ENCODE measurements at places on chromosomes 7 and 10.
A peak's percentile ranks its signal among the peaks of the same experiment; 100 is the strongest.

DNA sequence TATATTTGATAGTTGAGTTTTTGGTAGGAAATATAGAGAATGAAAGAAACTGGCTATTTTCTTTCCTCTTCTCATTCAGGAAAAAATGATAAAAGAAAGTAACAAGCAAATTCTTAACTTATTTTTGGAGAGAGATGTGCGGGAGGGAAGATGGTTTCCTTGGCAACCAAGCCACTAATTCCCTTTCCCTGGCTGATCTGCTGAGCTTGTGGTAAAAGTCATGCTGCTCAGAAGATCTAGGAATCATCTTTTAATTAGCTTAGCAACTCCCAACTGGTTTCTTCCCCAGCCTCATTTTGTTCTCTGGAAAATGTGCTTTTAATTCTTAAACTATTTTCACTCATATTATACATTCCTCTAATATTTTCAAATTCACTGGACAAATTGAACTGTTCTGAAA is 11.8 kb downstream of the UROS start:
- H3K27me3 ChIP-seq, result no peaks in the 10 kb centered on the region
- no peak for DNase-seq
- no peak overlapping the region for H3K4me3 ChIP-seq
- H3K27ac ChIP-seq, result no peak overlapping the region

DNA sequence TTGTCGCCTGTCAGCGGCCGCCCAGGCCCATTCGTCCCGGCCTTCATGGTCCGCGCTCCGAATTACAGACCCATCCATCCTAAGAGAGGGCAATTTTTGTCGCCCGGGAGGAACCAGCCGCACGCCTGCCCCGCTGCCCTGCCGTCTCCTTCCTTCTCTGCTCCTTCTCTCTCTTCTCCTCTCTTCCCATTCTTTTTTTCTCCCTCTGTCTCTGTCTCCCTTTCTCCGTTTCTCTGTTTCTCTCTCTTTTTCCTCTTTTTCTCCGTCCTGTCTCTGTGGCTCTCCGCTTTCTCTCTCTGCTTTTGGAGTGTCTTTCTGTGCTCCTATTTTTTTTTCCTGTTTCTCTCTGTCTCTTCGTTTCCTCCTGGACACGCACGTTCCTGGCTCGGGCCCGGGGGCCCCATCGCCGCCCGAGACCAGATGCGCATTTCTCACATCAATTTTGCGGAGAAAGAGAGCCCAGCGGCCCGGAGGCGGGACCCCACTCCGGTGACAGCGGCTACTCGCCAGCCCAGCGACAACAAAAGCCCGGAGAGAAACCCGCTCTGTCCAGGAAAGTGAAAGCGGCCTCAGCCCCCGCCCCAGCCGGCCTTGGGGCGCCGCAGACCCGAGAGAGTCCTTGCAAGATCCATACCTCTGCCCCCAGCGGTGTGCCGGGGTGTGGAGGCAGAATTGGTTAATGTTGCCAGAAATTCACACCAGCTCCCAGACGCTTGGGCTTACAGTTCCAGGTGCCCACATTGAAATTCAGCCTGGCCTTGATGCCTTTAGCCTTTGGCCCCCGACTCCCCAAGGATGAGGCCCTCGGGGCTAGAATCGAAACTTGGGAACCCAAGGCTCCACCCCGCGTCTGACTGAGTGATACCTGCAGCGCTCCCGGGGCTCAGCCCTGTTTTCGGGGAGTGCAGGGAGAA is 4.1 kb downstream of the LBX1 start:
- H3K4me3 ChIP-seq, result no peak overlapping the region
- H3K36me3 ChIP-seq, result no peaks in the 10 kb centered on the region
- H3K27me3 ChIP-seq, result peaks cover 62% of the 10 kb centered on the region
- peak; percentile 30 for DNase-seq

DNA sequence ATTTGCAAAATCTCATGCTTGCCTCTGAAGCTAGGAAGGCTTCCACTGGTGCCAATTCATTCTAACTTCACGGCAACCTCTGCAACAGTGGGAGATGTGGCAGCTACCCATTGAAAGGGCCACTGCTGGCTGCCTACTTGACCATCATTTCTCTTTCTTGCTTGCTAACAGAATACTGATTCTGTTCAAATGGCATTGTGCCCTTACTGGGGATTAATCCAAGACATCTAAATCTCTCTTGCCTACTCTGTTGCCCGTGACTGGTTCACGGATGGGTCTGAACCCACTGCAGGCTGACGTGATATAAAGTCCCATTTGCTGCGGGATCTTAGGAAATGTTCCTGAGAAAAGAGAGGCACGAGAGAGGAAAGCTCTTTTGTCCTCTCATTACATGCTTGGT is 51.3 kb upstream of the GSDME start:
- no peak for DNase-seq
- no peak overlapping the region for H3K27ac ChIP-seq
- H3K36me3 ChIP-seq, result peaks cover 70% of the 10 kb centered on the region
- no peaks in the 10 kb centered on the region for H3K27me3 ChIP-seq
- H3K4me3 ChIP-seq, result no peak overlapping the region

DNA sequence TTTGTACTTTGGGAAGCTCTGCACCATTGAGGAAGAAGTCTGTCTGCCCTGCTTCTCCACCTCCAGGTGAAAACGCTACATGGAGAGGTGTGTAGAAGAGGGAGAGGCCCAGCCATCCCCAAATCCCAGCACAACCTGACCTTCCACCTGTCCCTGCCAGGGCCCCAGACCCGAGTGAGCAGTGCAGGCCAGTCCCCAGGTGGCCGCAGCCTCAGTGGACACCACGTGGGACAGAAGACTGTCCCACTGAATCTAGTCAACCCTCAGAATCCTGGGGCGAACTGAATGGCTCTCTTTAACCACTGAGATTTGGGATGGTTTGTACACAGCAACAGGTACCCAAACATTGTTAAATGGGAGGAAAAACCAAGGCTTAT is 29.9 kb upstream of the GALNTL5 start:
- H3K4me3 ChIP-seq, result no peak overlapping the region
- no peaks in the 10 kb centered on the region for H3K36me3 ChIP-seq
- H3K27me3 ChIP-seq, result no peaks in the 10 kb centered on the region
- H3K27ac ChIP-seq, result peak overlapping the region; percentile 63
- DNase-seq, result no peak
- H3K4me1 ChIP-seq, result peaks cover 28% of the 10 kb centered on the region

DNA sequence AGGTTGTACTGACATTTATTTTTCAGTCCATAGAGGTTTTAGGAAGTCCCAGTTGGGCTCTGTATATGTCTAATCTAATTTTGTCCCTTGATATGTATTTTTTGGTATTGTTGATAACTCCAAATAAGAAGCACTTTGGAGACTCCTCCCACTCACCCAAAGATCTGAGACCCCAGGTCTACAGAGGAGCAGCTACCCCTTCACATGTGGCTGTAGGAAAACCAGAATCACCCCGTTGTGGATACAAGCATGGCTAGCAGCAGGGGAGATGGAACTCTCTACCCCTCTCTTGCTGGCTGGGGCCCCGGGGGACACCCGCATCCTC is 9.4 kb downstream of the HHEX start:
- peaks cover 38% of the 10 kb centered on the region for H3K27me3 ChIP-seq
- H3K27ac ChIP-seq, result no peak overlapping the region
- DNase-seq, result no peak
- H3K4me1 ChIP-seq, result peaks cover 24% of the 10 kb centered on the region
- H3K36me3 ChIP-seq, result peaks cover 6% of the 10 kb centered on the region

DNA sequence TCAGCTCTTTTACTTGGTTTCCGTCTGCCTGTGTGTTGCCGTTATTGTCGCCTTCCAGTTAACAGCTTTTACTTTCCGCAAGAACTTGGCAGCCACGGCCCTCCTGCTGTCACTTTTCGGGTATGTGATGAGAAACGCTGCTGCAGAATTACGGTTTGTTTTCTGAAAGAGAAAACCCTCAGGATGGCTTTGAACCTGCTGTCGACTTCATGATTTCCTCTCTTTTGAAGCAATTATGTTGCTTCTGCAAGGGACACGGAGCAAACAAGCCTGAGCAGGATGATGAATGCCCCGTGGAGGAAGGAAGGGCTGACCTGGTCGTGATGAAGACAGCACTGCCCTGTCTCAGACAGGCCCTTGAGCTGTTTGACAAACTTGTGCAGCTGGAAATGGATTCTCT is 339.8 kb downstream of the ABCA13 start:
- DNase-seq, result no peak
- no peaks in the 10 kb centered on the region for H3K27me3 ChIP-seq
- H3K27ac ChIP-seq, result no peak overlapping the region
- H3K4me3 ChIP-seq, result no peak overlapping the region
